Ovary (tissue), 10 donors: ENCODE measurements at places on chromosomes 13 and 19. TPM values are rescaled to one million over a fixed set of nuclear protein-coding genes. Genes with fewer than 3 reads are reported as not detected.

GRCh38 chr19:1970003-1970805 lies 29.2 kb downstream of the CSNK1G2 start:
- H3K27me3 ChIP-seq, result no peaks in the 10 kb centered on the region
- H3K27ac ChIP-seq, result no peak overlapping the region
- H3K4me1 ChIP-seq, result no peaks in the 10 kb centered on the region
- no peak overlapping the region for H3K4me3 ChIP-seq
- H3K36me3 ChIP-seq, result no peaks in the 10 kb centered on the region
- DNase-seq, result no peak

DNA sequence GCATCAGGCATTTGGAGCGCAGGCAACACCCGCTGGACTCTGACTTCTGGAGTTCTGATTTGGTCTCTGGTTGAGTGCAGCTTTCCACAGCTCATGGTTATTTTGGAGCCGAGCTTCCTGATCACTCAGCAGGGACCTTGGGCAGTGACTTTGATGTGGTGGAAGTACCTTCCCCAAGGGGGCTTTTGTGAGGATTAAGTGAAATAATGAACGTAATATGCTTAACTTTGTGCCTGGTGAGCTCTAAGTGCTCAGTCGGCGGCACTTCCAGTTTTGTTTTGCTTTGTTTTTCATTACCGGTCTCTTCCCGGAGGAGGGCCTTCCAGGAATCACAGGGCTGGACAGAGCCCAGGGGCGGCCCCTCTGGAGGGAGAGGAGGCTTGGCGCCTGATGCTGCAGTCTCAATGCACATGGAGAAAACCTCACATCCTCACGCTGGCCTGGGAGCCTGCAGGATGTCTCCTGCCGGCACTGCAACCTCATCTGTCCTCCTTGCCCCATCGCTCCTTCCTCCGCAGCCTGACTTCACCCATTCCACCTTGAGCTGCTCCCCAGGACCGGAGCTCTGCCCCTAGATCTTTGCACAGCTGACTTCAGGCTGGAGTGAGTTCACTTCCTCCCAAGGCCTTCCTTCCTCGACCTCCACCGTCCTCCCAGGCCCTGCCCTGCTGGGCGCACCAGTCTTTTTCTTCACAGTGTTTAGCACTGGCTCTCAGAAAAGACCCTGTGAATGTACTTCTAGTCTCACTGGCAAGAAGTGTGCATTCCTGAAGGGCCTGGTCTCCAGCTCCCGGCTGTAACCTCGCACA lies 1.5 kb downstream of the PLEKHF1 start:
- H3K27me3 ChIP-seq, result no peaks in the 10 kb centered on the region
- H3K27ac ChIP-seq, result peak overlapping the region; percentile 72
- peaks cover 9% of the 10 kb centered on the region for H3K4me1 ChIP-seq
- no peaks in the 10 kb centered on the region for H3K36me3 ChIP-seq
- peak; percentile 79 for DNase-seq

DNA sequence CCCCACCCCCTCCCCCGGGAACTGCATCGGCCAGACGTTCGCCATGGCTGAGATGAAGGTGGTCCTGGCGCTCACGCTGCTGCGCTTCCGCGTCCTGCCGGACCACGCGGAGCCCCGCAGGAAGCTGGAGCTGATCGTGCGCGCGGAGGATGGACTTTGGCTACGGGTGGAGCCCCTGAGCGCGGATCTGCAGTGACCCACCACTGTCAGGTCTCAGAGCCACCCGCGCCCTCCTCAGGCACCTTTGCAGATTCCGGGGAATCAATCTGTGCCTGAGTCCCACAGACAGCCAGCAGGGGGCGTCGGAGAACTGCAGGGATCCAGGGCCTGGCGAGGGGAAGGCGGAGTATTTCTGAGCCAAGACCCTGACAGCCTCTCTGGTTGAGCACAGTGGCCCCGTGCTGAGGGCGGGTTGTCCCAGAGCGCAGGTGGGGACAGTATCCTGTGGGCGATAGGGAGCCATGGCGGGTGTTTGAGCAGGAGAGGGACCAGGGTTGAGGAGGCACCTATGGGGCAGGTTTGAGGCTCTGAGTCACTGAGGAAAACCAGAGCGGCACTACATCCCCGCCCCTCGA lies 30.4 kb upstream of the CYP4F8 start:
- H3K27ac ChIP-seq, result no peak overlapping the region
- no peak overlapping the region for H3K4me3 ChIP-seq
- H3K36me3 ChIP-seq, result no peaks in the 10 kb centered on the region

Gene ZNF320
- 10.7 TPM for total RNA-seq
